Subcutaneous adipose tissue (tissue), 4 donors: ENCODE measurements at places on chromosomes 7 and 10. TPM values are rescaled to one million over a fixed set of nuclear protein-coding genes. Genes with fewer than 3 reads are reported as not detected.

GARIN1A gene
- total RNA-seq: 2.4 TPM

RHOBTB1 gene
- 37.3 TPM for total RNA-seq

CDK1 gene
- 9.5 TPM for total RNA-seq

FAM25C gene
- total RNA-seq: not detected

MMRN2 gene
- 22.9 TPM for total RNA-seq

FKBP9 gene
- total RNA-seq: 274 TPM

PRR15 gene
- 0.34 TPM for total RNA-seq

RAB11FIP2 gene
- 47.8 TPM for total RNA-seq

GPNMB gene
- total RNA-seq: 62.0 TPM
